ENCODE measurements at places on chromosomes 1 and 21.

DNA sequence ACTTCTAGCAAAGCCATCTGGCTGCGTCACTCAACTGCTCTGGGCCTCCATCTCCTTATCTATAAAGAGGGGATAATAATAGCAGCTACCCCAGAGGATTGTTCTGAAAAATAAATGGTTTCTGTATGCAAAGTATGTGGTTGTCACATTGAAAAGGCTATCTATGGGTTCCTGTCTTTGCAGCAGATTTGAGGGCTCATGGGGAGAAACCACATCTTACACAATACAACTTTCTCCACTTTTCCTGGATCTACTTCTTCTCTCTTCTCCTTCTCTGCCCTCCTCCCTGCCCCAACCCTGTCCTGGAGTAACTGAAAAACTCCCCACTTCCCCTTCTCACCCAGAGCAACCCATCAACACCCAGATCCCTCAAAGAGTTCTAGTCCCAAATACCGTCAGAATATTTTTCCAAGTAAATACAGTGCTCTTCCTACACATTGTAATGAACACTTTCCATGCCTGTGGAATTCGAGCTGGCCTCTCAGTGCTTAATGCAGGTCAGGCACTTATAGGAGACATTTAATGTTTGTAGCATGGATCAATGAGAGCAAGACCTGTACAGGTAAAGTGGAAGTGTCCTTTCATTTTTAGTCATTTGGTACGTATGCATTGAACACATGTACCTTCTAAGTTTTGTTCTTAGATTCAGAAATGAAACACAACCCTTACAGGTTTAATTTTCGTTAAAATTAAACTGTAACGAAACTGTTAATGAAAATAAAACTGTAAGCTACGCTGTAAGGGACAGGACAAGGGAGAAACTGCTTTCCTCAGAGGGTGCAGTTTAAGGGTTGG lies 131.9 kb downstream of the AK5 start:
- no peak for DNase-seq

- DNase-seq: no peak
Observed at GRCh38 chr1:36638268-36638667, 155.6 kb upstream of the CSF3R start.

- no peak for DNase-seq
Observed at GRCh38 chr1:54489627-54490250, 58.3 kb upstream of the ACOT11 start.

- no peak for DNase-seq
Observed at GRCh38 chr1:67937651-67938050, 104.4 kb upstream of the GNG12 start.

DNA sequence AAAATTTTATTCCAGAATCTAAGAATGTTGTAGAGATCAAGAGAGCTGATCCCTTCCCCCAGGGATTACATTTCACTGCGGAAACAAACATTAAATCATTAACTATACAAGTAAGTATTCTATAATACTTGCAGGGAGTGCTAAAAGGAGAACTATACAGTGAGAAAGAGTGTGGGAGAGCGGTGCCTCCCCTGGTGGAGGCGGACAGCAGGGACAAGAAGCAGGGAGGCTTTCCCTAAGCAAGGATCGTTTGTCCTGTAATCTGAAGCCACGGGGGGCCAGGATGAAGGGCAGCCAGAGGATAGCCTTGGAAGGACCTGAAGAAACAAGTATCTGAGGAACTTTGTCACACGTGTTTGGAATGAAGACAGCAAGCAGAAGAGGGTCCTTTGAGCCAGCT lies 40.1 kb downstream of the SLC9C2 start:
- DNase-seq: no peak

GRCh38 chr1:200524092-200524491 lies 96.5 kb downstream of the KIF14 start:
- no peak for DNase-seq

DNA sequence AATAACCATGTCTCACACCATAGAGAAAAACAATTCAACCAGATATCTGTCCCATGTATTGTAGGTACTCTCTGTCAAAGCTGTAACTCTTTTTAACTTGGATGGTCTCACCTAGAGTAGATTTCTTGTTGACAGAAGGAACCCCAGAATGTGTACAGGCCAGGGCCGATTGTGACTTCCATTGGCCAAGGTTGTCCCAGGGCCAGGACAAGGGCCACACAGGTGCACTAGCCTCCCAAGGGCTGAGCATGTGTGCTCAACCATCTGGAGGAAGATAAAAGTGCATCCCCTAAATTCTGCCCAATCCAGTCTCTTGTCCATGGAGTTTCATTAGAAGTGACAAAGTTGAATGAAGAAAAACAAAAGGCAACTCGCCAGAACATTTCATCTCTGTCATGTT lies 51.8 kb downstream of the SETD4 start:
- no peak for DNase-seq

DNA sequence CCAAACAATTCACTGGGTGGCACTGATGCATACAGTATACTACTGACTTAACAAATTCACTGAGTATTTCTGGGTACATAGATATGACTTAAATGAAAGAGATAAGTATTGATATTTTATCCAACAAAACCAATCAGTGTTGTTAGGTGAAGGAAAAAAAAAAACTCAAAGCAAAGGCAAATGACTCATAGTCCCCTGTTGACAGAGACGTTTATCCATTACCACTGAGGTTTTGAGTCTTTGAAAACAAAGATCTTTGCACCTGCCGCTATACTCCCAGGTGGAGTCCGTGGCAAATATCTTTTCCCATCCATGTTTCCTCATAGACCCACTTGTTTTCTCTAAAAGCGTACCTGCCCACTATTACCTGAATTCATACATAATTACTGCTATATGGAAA lies 18.4 kb downstream of the DYNLT5 start:
- no peak for DNase-seq

DNA sequence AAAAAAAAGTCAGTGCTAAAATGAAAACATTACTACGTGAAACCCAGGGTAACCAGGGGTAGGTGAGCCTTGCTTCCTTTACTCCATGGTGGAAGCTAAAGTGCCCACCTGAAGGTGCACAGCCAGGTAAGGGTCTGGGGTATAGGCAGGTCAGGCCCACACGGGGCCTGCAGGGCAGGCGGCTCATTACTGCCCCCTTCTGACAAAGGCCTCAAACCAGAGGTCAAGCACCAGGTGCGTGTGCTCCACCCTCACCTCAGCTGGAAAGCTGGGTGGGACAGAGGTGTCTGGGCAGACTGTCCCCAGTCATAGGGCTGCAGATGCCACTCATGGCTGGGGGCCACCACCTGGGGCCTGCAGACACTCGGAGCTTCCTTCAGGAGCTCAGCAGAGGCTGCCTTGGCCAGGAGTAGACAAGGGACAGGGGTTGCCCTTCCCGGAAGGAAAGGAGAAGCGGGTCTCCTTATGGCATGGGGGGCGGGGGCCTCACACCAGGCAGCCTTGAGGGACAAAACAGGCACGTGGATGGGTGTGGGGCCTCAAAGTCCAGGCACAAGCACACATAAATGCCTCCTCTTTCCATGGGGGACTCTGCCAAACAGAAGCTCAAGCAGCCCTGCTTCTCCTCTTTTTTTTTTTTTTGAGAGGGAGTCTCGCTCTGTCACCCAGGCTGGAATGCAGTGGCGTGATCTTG lies 36.2 kb downstream of the ACOT7 start:
- no peak for DNase-seq

GRCh38 chr1:153368495-153368894 lies 6.9 kb downstream of the S100A12 start:
- no peak for DNase-seq

DNA sequence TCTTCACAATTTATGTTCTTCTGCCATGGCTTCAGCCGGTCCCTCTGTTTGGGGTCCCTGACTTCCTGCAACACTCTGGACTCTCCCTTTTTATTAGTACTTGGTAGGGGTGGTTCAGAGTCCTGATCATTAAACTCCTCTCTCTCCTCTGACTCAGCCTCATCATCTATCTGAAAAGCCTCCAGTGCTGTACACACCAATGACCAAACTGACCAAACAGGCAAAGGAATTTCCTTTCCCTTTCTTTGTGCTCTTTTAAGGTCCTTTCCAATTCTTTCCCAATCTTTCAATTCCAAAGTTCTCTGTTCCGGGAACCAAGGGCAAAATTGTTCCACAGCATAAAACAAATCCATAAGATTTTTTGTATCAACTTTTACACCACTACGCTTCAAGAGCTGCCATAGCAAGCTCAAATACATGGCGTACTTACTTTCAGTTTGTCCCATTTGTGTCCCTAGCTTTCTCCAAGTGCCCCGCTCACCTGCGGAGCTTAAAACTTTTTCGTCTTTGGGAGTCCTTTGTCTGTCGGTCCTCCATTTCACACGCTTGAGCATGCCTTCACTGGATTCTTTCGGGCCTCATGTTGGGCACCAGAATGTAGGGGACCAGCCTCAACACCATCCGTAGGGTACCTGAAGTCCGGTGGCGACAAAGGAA lies 9.6 kb downstream of the DAP3 start:
- DNase-seq: no peak

Measured in mesothelial cell of epicardium (in vitro differentiated cells).